T-helper 9 cell (primary cell): ENCODE measurements at places on chromosomes 4 and X.

DNA sequence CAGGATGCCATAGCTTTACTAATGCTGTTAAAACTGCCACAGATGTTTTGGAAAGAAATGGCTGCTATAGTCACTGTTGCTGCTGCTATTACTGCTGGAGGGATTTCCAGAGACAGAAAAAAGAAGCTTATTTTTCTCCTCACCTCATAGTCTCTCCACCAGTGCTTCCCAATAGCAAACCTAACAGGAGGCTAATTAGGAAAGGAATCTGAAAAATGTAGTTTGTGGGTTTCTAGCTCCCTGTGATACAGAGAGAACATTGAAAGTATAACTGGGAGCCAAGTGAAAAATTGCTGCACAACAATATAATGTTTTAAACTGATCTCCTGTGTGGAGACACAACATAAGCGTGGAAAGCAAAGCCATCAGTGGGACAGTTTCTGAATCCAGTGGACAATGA is 8.6 kb upstream of the TSPAN7 start:
- no peak for DNase-seq

DNA sequence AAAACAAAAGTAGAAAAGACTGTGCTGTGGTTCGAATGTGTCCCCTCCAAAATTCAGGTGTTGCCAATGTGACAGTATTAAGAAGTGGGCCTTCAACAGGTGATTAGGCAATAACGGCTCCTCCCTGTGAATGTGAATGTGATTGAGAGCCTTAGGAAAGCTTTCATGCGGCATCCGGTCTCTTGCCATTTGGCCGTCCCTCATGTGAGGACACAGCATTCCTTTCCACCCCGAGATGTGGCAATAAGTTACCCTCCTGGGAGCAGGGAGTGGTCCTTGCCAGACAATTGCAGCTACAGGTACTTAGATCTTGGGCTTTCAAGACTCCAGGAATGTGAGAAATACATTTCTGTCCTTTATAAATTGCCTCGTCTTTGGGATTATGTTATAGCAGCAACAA is 129.3 kb downstream of the CPEB2 start:
- DNase-seq, result no peak

GRCh38 chr4:124414276-124415040 is 298.1 kb downstream of the ANKRD50 start:
- DNase-seq, result no peak

DNA sequence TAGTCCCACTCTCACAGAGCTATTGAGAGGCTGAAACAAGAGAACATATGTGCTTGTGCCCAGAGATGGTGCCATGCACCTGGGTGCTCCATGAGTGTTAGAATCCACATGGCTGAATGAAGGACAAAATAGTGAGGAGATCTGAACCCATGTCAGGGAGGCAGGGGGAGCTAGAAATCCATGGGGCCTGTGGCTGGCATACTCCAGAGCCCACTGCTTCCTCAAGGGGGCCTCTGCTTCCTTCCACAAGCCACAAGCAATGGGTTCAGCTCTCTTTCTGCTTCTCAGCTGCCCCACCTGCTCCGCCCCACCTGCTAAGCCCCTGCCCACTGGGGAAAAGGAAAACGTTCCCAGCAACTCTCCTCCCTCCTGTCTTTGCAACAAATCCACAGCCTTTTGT is 46.1 kb downstream of the PJA1 start:
- no peak for DNase-seq

DNA sequence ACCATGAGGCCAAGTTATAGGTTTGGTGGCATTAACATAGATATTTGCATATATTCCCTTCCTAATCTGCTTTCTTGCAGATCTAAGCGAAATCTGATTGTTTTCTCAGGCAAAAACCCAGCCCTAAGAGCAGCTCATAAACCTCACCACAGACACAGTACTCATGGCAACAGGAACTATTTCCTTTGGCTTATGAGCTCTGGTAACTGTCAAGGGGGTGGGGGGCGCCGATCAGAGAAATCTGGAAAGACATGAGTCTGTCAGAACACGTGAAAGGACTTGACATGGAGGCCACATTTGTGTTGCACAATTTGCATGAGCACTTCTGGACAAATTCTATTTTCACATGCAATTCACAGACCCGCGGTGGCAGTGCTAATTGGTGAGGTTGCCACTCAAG is 83.7 kb downstream of the MGST2 start:
- no peak for DNase-seq

DNA sequence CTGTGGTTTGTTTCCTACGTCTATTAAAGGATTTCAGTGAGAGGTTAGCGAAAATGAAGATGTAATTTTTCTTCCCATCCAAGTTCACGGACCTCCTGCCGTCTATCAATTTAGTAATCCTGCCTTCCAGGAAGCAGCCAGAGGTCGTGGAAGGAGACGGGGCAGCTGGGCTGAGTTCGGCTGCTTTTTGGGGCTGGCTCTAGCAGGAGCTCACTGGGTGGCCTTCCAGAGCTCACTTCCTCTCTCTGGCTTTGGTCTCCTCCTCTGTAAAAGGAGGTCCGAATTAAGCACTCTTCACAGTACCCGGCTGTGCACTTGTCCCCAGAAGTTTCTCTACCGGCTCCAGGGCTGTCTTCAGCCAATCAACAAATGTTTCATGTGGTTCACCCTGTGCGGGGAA is 295.4 kb downstream of the BCOR start:
- DNase-seq, result no peak

GRCh38 chrX:145821898-145822571 is 4.4 kb downstream of the SLITRK2 start:
- DNase-seq, result no peak

DNA sequence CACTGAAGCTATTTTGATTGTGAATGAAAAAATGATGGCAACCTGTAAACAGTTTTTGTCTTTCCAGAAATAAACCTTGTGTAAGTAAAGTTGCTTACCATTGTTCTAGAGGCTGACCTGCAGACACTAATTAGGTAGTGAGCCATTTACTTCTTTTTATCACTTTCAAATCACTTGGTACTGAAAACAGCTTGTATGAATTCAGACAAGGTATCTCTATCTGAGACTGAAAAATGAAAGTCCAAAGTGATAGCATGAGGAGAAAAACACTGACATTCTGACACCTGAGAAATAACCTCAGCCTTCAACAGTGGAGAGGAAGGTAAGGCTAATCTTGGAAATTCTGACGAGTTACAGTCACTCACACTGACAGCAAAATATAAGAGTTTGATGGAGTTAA is 238.8 kb downstream of the GPC3 start:
- no peak for DNase-seq

DNA sequence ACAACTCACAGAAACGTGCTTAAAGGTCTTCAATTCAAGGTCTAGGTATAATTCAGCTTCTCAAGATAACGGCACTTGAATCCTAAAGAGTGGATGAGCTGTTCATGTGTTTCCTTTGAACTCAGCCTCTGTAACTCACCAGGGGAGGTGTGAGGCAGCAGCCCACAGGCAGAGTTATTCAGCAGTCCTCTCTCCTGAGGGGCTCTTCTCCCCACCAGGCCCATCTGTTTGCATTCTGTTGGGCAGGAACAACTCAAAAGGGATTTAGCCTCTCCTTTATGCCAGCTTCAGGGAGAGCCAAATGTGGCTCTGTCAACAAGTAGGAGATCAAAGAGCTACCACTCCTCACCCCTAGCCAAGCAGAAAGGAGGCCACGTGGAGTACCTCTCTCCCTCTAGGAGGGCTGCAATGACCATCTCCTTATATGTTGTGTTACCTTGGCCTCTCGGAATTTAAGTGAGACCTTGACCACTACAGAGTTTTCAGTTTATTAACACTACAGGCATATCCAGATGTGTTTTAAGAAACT is 151.2 kb downstream of the SPATA18 start:
- no peak for DNase-seq

DNA sequence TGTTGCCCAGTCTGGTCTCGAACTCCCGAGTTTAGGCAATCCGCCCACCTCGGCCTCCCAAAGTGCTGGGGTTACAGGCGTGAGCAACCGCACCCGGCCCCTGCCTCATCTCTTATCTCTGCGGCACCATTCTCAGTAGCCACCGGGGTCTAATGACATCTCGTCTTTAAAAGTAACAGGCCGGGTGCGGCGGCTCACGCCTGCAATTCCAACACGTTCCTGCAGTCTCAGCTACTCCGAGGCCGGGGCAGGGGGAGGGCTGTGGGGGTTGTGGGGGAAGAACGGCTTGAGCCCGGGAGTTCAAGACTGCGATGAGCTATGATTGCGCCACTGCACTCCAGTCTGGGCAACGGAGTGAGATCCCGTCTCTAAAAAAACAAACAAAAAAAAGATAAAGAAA is 28.8 kb downstream of the ING2 start:
- DNase-seq, result no peak

DNA sequence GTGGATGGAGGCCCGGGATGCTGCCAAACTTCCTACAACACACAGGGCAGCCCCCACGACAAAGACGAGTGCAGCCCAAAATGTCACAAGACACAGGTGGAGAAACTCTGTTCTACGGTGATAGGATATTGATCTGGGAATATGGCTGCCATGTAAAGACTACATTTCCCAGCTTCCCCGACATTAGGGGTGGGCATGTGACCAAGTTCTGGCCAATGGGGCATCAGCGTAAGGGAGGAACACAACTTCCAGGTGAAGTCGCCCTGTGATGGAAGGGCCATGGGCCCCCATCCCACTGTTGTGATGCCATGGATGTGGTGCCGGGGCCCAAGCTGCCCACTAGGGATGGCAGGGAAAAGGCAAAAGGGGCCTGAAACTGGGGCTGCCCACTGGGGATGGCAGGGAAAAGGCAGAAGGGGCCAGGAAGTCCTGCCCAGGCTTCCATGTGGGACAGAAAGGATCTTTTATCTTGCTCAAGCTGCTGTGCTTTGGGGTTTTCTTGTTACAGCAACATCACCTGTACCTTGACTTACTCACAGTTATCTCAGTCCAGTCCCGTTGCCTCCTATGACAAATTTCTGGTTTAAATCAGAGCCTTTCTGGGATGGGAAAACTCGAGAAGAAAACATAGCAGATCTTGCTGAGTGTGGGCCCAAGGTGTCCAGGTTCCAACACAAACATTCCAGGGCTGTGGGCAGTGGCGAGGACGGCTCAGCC is 9.7 kb upstream of the ADRA2C start:
- no peak for DNase-seq

- DNase-seq, result no peak
Observed at GRCh38 chr4:86508436-86508835, 85.7 kb upstream of the PTPN13 start.

GRCh38 chrX:75301060-75301459 is 27.2 kb downstream of the UPRT start:
- no peak for DNase-seq

DNA sequence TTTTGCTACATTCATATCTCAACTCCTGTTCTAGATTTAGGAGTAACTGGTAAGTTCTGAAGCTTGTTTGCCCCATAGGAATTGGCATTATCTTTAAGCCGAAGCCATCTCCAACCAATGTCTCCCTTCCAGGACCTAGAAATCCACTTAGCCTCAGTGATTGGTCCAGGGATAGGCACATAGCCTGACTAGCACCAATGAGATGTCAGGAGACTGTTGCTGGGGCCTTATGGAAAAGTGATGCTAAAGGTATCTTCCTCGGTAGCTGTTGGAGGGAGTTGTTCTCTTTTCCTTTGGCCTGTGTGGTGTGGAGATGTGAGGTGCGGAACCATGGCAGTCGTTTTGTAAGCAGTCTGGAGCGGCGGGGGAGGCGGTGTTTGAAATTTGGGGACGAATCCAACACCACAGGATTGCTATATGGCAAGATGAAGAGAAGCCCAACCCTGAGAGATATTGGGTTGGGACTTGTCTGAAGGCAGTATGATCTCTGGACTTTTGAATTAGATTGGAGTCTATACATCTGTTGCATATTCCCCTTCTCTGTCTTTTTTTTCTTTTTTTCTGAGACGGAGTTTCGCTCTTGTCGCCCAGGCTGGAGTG is 109.8 kb upstream of the ATP6AP2 start:
- DNase-seq, result no peak

- DNase-seq, result no peak
Observed at GRCh38 chrX:1815456-1816175, 200.8 kb downstream of the ASMT start.

DNA sequence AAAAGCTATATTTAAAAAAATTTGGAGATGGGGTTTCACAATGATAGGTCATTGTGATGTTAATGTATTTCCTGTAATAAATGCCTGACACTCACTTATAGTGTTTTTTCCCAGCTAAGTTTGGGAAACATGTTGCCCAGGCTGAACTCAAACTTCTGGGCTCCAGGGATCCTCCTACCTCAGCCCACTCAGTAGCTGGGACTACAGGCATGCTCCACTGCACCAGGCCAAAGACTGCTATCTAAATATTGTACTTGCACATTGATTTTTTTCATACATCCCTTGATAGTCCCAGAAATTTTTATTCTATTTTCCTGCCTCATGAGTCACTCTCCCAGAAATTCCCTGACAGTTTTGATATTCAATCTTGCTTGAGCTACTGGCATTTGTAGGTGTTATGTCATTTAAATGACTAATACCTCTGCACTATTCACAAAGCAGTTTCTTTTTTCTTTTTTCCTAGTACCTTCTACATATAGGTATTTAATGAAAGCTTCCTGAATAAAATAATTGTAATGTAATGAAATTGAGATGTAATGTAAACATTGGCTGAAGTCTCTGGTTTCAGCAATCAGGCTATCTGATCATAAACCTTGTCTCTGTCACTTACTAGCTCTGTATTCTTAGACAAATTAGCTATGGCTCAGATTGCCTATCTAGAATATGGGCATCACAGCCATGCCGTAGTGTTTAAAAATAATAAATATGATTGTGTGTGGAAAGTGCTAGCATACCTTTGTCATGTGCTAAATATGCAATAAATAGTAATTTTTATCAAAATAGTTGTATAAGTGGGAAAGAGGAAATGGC is 1973.0 kb upstream of the AGA start:
- no peak for DNase-seq

- no peak for DNase-seq
Observed at GRCh38 chr4:110163327-110164069, 34.9 kb downstream of the ELOVL6 start.
